ENCODE measurements at places on chromosomes 4 and X.
A peak's percentile ranks its signal among the peaks of the same experiment; 100 is the strongest.

GRCh38 chrX:119459181-119459580 lies 9.1 kb upstream of the SLC25A5 start:
- H3K4me1 ChIP-seq = no peaks in the 10 kb centered on the region
- H3K27ac ChIP-seq = no peak overlapping the region
- H3K4me3 ChIP-seq = no peak overlapping the region
- no peaks in the 10 kb centered on the region for H3K27me3 ChIP-seq
- DNase-seq = peak; percentile 17

DNA sequence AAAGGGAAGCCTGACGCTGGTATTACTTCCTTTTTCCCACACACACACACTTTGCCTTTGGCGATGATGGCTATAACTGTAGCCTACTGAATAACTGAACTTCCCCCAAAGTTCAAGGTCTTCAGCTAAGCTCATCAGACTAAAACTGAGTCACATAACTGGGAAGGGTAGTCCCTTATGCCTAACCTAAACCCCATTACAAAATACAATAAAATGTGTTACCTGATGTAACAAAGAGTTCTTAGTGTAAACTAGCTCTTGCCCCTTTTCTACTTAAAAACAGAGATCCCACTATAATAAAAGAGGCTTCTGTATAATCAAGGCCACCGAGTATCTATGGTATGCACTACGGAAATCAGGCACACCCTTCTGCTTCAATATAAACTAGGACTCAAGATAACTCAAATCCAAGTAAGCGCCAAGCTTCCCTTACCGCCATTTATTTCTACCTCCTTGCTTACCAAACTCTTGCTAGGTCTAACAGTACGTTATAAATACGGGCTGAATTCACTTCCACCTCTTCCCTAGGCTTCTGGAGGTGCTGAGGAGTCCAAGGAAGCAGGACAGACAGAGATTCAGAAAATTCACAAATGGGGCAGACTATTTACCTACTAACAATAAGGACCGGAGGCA lies 2.4 kb downstream of the OTUD4 start:
- H3K4me1 ChIP-seq = no peaks in the 10 kb centered on the region
- no peaks in the 10 kb centered on the region for H3K27me3 ChIP-seq
- H3K4me3 ChIP-seq = peak overlapping the region; percentile 77
- peak overlapping the region; percentile 63 for H3K27ac ChIP-seq
- H3K36me3 ChIP-seq = peaks cover 4% of the 10 kb centered on the region
- DNase-seq = peak; percentile 45

DNA sequence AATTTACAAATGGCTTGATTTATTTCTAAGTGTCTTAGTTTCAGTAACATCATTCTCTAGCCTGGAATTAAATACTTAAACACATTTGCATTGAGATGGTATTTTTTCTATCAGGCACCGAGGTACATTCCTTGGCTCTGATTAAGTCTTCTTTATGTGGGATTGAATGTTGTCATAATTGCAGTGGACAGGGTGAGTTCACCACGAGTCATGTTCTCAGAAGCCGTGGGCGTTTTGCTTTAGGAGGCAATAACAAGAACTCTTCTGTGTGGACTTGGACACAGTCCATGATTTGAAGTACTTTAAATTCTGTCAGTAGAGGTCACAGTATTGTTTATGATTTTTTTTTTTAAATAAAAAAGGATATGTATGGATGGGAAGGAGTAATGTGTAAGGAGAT lies 57.1 kb upstream of the EFHC2 start:
- DNase-seq = peak; percentile 96
- H3K27ac ChIP-seq = no peak overlapping the region
- no peaks in the 10 kb centered on the region for H3K4me1 ChIP-seq
- no peaks in the 10 kb centered on the region for H3K27me3 ChIP-seq
- H3K4me3 ChIP-seq = no peak overlapping the region

DNA sequence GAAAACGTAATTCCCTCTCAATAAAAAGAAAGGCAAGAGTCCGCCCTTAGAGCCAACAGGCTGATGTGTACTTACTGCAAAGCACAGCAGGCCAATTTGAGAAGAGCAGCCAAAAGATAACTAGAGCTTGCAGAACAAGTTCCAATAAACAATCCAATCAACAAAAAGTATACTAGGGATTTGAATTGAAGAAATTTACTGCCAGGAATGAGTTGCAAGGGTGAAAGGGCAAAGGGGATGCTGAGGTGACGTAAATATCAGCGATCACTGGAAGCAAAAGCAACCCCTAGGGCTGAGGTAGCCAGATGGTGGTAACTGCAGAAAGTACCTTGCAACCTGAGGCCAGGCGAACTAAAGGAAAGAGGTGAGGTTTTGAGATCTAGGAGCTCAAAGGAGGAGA lies 152.1 kb upstream of the TENM3 start:
- H3K4me3 ChIP-seq = no peak overlapping the region
- H3K4me1 ChIP-seq = no peaks in the 10 kb centered on the region
- H3K36me3 ChIP-seq = no peaks in the 10 kb centered on the region
- no peak for DNase-seq

- no peaks in the 10 kb centered on the region for H3K27me3 ChIP-seq
- H3K36me3 ChIP-seq = no peaks in the 10 kb centered on the region
- no peak overlapping the region for H3K27ac ChIP-seq
Observed at GRCh38 chr4:36269101-36269500, 12.3 kb upstream of the DTHD1 start.

DNA sequence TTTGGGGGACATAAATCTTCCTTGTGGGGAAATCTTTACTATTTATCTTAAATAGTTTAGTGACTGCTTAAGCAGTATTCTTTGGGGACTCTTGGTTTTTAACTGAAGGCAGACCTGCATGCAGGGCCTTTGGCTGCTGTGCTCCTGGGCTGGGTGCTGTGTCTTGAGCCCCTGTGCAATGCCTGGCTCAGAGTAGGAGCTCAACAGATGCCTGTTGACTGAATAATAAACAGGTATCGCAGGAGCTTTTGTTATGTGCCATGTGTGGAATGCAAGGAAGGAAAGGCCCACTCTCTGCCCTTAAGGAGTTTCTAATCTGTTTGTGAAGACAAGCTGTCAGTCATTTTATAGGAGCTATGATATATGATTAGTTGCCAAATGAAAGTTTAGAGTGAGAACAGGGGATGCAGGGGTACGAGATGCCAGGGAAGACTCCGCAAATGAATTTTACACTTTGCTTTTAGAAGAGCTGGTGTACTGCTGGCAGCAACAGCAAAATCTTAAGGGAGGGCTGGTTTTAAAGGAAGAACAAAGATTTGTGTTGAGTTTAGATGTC lies 6.7 kb downstream of the GAB1 start:
- no peak overlapping the region for H3K27ac ChIP-seq
- H3K36me3 ChIP-seq = no peaks in the 10 kb centered on the region
- no peak overlapping the region for H3K4me3 ChIP-seq
- no peak for DNase-seq
- peaks cover 13% of the 10 kb centered on the region for H3K4me1 ChIP-seq

DNA sequence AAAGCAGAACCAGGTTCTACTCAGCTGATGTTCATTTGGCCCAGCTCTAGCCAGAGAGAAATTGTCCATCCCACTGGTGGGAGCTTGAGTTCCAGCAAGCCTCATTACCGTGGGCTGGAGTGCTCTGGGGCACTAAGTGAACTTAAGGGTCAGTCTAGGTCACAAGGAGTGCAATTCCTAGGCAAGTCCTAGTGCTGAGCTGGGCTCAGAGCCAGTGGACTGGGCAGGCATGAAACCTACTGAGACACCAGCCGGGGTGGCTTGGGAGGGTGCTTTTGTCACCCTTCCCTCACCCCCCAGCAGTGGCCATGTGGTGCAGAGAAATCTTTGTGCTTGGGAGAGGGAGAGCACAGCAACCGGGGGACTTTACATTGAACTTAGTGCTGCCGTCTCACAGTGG lies 39.4 kb downstream of the GSX2 start:
- no peak overlapping the region for H3K27ac ChIP-seq
- no peaks in the 10 kb centered on the region for H3K36me3 ChIP-seq

GRCh38 chrX:22192419-22193060 lies 80.2 kb upstream of the CBLL2 start:
- H3K36me3 ChIP-seq = no peaks in the 10 kb centered on the region
- H3K27me3 ChIP-seq = no peaks in the 10 kb centered on the region
- DNase-seq = peak; percentile 56
- no peaks in the 10 kb centered on the region for H3K4me1 ChIP-seq
- no peak overlapping the region for H3K27ac ChIP-seq
- H3K4me3 ChIP-seq = no peak overlapping the region

GRCh38 chrX:15298201-15298600 lies 17.2 kb downstream of the ASB11 start:
- no peak overlapping the region for H3K4me3 ChIP-seq
- no peak for DNase-seq
- no peaks in the 10 kb centered on the region for H3K36me3 ChIP-seq
- H3K4me1 ChIP-seq = no peaks in the 10 kb centered on the region
- peaks cover 1% of the 10 kb centered on the region for H3K27me3 ChIP-seq

DNA sequence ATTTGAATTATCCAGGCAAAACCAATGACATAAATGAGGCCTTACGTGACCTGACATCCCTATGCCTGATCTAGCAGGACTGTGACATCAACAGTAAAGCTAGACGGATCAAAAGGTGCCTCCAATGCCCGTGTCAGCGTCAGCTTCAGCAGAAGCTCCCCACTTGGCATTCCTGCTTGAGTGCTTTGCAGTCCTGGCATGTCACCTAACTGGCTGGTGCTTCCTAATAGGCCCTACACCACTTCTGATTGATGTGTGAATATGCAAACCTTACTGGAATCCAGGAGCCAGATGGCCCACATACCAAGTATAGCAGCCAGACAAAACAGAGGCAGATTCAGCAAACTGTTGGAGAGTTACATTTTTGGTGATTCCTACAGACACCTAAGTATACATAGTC lies 224.2 kb downstream of the DMD start:
- H3K27ac ChIP-seq = no peak overlapping the region
- no peaks in the 10 kb centered on the region for H3K27me3 ChIP-seq
- no peak for DNase-seq
- no peaks in the 10 kb centered on the region for H3K36me3 ChIP-seq
- no peak overlapping the region for H3K4me3 ChIP-seq
- no peaks in the 10 kb centered on the region for H3K4me1 ChIP-seq
